MM.1S (cell line): ENCODE measurements at places on chromosomes 7 and 10.

DNA sequence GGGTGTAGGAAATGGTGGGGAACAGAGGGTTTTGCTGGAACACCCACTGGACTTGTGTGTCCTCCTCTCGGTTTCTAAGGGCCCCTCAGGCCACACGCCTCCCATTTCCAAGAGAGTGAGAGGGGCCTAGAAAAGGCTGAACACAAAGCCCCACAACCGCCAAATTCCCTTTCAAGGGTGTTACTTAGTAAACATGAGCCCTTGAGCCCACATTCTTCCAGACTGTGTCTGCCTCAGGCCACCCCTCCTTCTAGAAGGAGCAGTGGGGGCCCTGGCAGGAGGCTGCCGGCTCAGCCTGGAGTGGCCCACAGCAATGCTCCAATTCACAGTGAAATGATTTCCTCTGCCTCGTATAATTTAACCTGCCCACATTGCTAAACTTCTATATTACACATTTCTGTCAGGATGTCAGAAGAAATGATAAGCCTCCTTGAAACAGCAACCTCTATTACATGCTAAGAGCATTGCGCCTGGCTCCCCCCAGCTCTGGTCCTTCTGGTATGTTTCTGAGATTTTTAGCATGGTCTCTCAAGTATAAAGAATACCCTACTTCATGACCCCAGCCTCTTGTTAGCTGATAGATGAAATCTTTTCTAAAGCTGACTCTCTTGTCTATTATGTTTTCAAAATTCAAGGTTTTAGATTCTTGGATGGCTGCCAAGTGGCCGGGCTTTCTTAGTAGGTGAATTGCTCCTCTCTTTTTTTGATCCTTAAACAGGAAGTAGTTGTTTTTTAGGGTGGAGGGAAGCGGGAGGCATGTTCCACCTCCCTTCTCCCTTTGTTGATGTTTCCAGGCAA is 673.9 kb upstream of the GALNT17 start:
- DNase-seq: no peak

GRCh38 chr7:151484971-151485707 is 34.6 kb downstream of the RHEB start:
- DNase-seq: no peak

- no peak for DNase-seq
Observed at GRCh38 chr7:29202651-29203069, 8.1 kb downstream of the CHN2 start.

- DNase-seq: no peak
Observed at GRCh38 chr7:6588566-6588965, 1.3 kb upstream of the INTS15 start.

- no peak for DNase-seq
Observed at GRCh38 chr10:98638920-98639319, 192.2 kb upstream of the HPS1 start.

DNA sequence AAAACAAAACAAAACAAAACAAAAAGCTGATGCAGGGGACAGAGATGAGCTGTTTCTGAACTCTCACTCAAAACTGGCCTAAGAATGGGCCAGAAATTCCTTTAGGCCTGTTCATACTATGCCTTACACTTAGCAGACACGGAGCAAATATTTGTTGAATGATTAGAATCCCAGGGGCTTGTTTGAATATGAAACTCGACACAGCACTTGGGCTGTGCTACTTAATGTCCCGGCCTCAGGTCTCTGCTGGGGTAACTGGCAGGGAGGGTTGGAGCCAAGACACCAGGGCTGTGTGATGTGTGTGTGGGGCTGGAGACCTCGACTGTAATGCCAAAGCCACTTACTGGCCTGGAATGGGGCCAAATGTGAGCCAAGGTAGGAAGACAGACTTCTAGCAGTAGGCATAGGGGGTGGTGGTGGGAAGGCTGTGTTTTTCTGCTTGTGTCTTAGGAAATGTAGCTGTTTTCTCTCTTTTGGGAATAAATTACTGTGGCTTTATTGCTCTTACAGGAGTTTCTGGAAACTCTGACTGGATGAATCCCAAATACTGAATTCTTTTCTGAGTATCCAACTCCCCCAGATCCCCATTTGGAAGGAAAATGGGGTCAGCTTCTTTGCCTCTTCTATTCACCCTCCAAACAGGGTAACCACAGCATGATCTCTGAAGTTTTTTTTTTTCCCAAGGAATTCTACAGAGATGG is 66.7 kb downstream of the EMX2 start:
- DNase-seq: no peak

DNA sequence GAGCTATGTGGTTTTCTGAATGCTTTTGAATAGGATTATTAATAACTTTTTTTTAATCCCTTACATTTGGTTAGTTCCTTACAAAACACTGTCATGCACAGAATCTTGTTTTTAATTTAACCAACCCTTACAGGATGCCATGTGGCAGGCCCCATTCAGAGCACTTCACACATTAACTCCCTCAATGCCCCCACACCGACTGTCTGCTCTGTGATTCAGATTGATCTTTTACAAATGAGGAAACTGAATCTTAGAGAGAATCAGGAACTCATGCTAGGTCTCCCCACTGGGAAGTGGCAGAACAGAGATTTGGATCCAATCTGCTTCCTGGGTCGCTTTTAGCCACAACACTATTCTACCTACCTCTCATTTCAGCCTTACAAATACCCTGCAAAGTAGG is 195.8 kb upstream of the NPVF start:
- DNase-seq: no peak

GRCh38 chr10:50541317-50541716 is 82.4 kb downstream of the SGMS1 start:
- no peak for DNase-seq

GRCh38 chr7:94763268-94763667 is 107.3 kb upstream of the SGCE start:
- DNase-seq: no peak

DNA sequence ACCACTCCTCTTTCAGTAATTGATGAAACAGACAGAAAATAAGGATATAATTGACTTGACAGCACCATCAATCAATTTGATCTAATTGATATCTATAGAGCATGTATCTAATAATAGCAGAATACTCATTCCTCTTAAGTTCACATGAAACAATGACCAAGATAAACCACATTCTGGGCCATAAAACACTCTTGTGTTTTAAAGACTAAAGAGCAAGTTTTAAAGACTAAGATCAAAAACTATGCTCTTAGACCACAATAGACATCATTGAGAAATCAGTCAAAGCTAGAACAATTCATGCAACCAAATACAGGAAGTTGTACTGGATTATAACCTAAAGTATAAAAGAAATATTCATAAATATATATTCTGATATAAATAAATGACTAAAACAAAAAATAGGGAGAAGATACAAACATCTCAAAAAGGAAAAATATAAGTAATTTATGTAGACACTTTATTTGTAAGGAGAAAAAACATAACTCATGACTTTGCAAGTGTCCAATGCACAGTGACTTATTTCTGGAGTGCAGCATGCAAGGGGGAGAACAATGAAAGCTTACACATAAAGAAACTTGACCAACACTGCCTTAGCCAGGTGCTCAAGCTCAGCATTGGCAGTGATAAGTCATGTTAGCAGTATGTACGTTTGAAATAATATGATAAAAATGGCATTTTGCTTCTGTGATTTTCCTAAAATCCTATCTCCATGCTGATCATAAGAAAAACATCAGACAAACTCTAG is 312.7 kb upstream of the IGFBP3 start:
- DNase-seq: no peak

GRCh38 chr10:21532694-21533466 is 1.2 kb upstream of the MLLT10 start:
- no peak for DNase-seq

DNA sequence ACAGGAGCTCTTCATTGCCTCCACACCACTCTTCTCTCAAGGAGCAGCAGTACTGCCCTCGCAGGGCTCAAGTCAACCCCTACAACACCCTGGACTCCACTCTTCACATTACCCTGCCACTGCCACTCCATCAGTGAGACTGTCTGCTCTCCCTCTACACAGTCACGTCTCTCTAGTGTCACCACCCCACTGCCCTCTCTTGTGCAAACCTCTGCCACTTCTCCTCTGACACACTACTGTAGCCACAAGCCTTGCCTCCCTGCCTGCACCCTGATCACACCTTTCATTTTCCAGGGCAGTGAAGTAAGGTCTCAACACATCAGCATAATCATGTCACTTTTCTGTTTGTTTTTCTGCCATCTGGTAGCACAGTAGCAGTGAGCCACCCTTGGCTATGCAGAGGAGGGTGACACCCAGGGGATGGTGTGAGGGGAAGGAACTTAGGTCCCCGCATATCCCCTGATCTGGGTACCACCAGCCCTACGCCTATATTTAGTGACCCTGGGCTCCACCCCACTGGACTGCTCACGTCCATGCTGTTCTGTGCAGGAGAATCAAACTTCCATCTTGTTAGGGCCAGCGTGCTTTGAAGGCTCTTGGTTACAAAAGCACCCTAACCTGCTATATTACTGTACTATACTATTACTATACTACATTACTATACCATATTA is 1.6 kb downstream of the C10orf143 start:
- DNase-seq: no peak

- DNase-seq: no peak
Observed at GRCh38 chr10:105908701-105909100, 1255.8 kb downstream of the SORCS1 start.

DNA sequence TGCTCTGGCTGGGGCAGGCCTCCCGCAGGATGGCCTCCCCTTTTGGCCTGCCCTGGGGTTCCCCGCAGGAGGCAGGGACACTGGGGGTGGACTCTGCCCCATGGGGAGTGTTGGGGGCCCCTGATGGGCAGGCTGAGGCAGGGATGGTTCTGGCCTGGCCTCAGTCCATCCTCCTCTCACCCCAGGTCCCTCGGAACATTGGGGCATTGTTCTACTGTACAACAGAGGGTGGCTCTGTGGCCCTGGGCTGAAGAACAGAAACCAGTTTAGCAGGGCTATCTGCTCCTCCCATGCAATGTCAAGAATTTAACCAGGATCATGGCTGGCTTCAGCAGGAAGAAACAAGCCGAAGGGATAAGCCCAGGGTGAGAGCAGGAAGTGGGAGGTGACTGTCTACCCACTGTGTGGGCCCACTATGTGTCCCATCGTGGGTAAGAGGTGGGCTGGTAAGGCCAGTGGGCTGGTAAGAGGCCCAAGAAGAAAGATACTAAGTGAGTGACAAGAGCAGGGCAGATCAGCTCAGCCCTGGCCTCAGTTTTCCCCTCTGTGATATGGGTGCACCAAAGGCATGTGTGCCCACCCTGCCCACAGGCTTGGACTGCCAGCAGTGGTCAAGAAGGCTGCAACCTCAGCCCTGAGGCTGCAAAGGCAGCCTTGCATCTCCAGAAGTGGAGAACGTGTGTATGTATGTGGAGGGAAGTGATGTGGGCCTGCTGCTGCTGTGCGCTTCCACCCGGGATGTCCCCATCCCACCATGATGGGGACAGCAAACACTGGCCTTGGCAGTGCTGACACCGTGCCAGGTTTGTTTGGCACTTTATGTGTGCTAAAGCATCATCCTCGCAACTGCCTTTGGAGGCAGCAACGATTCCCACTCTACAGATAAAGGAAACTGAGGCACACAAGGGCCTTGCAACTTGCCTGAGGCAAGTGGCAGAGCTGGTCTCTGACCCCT is 138.9 kb downstream of the SH3PXD2A start:
- DNase-seq: no peak

DNA sequence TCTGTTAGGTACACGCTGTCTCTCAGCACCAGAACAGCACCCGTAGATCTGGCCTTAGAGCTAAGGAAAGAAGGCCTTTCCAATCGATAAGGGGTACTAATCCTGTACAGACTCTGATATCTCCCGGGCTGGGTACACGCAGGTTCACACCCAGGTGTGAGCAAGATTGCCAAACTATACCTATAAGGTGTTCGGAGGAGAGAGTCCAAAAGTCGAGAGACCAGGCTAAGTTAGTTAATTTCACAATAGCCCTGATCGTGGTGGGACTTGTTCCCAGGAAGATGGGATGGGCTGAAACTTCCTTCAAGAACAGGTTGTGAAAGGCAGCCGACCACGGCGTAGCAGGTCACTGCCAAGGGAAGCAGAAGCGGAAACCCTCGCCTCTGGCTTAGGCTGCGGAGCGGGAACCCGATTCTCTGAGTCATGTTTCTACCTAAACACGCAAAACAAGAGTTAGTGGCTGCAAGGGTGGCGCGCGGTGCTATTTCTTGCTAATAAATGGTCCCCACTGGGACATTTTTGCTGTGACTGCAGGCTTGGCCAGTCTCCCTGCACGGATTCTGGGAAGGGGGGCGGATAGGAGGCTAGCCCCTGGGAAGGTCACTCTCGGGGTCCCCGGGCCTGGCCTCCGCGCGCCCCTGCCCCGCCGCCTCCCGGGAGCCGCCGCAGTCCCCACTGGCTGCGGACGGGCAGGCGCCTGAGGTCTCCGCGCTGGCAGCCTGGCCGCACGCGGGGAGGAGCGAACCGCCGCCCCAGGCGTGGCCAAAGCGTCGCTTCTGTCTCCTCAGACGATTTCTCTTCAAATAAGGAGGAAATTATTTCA is 75.4 kb upstream of the PDSS1 start:
- no peak for DNase-seq
